CD4-positive, alpha-beta T cell treated with Interleukin-17A for 1 hour (primary cell): ENCODE measurements at places on chromosomes 1 and 21.

DNA sequence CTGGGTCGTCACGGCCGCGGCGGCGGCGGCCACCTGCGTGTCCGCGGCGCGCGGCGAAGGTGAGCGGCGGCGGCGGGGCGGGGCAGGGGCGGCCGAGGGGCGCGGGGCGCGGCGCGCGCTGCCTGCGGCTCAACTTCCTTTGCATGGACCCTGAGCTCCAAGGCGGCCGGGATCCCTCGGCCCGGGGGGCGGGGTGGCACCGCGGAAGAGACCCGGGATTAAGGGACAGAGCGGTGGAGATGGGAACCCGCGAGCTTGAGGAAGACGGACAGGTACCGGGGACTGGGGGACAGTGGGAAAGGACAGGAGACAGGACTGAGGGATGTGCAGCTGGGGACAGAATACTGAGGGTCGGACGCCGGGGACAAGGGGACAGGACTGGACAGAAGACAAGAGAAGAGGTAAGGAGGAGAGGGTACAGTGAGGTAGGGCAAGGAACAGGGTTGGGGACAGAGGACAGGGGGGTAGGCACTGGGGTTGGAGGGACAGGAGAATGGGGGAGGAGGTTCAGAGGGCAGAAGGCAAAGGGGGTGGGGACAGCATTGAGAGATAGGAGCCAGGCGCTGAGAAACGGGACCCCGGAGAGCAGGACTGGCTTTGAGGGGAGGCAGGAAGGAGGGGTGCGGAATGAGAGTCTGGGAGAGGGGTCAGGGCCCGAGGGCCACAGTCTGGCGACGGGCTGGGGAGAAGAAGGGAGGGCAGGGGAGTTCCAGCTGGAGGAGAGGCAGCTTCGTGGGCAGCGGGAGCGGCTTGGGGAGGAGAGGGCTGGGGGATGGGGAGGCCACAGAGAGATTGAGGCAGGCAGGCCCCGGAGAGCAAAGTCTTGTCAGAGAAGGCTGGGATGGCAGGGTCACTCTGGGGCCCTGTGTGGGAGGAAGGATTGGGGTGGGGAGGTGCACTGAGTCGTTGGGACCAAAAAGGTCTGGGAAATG is 648 bp downstream of the EPHA8 start:
- DNase-seq = no peak

- no peak for DNase-seq
Observed at GRCh38 chr1:17094664-17095063, 24.6 kb downstream of the PADI2 start.

DNA sequence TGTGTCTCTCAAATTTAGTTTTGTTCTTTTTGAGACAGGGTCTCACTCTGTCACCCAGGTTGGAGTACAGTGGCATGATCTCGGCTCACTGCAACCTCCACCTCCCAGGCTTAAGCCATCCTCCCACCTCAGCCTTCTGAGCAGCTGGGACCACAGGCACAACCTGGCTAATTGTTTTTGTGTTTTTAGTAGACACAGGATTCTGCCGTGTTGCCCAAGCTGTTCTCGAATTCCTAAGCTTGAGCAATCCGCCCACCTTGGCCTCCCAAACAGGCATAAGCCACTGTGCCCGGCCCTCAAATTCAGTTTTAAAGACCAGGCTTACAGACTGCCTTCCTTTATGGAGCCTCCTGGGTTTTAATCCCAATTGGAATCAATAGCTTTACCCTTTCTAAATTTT is 83.7 kb upstream of the SELENON start:
- DNase-seq = no peak

- no peak for DNase-seq
Observed at GRCh38 chr1:21238141-21238800, 52.0 kb downstream of the ECE1 start.

- DNase-seq = no peak
Observed at GRCh38 chr1:182253319-182253860, 138.2 kb downstream of the GLUL start.
